H9 (cell line): ENCODE measurements at places on chromosomes 1 and 21.

DNA sequence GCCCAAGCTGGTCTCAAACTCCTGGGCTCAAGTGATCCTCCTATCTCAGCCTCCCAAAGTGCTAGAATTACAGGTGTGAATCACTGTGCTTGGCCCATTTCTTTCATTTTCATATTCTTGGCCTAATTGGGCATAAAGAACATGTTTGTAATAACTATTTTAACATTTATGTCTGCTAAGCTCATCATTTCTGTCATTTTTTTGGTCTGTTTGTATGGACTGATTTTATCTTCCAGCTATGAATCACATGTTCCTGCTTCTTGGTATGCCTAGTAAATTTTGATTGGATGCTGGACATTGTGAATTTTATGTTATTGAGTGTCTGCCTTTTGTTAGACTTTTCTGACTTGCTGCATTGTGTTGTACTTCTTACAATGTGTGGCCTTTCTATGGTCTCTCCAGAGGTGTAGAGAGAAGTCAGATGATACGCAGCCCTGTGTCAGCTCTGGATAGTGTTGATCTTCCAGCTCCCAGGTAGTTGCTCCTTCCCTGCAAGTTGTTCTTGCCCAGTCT lies 39.0 kb upstream of the PPM1J start:
- no peak for DNase-seq

DNA sequence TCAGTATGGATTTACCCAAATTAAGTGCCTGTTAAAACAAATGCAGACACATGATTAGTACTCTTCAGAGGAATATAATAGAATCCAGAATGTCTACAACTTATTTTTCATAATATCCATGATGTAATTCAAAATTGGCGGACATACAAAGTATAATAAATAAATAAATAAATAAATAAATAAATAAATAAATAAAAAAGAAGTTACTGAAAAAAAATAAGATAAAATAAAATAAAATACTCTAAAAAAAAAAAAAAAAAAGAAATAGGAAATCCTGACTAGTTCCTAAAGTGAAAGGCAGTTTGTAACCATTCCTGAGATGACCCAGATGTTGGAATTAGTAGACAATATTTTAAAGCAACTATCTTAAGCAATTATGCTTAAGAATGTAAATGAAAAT lies 219.0 kb upstream of the SPAG17 start:
- no peak for DNase-seq

GRCh38 chr1:63448731-63449246 lies 74.2 kb downstream of the ITGB3BP start:
- DNase-seq = no peak

GRCh38 chr1:28378906-28379305 lies 9.4 kb downstream of the PHACTR4 start:
- DNase-seq = no peak

- no peak for DNase-seq
These were observed 21.1 kb downstream of the SNAP47 start for GRCh38 chr1:227756172-227756959.

GRCh38 chr1:212773011-212773410 lies 18.6 kb downstream of the NSL1 start:
- DNase-seq = no peak

DNA sequence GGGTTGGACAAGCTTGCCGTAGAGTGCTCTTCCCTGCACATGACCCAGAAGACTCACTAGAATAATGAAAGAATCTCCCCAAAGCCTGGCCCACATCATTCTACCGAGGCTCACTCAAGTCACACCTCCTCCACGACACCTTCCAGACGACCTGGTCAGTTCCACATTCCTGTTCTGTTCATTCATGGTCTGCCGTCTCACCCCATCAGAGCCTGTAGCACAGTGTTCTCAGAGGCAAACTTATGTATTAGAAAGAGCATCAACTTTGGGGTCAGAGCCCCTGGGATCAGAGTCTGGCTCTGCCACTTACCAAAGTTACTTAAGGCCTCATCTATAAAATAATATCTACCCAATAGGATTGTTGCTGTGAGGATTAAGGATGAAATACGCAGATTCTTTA lies 7.5 kb downstream of the OLFML3 start:
- no peak for DNase-seq

DNA sequence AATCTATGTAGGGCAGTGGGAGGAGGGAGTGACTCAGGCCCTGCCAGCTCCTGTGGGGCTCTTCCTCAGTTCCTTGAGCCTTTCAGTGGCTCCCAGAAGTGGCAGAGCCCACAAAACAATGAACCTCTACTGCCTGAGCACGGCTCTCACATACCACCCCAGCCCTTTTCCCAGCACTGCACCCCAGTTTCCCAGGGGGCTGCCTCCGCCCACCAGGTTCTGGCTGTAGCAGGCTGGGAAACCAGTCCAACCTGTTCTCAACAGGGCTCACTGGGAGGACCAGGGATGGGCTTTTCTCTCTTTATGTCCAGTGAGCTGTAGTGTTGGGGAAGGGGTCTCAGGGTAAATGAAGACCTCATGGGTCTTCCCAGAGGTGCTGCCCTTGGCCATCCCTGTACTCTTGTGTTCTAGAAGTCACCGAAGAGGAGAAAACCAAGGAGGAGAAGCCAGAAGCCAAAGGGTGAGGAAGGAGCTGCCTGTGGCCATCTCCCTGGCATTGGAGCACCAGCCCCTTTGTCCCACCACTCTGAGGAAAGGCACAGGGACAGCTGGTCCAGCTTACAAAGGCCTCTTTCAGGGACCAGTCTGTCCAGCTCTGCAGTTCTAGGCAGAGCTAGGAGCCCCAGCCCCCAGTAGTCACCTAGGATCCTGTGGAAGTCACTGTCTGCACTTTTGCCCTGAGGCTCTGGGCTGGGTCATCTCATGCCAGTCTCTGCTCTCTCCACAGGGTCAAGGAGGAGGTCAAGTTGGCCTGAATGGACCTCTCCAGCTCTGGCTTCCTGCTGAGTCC lies 3.5 kb downstream of the MARCKSL1 start:
- DNase-seq = no peak

- DNase-seq = no peak
These were observed 92.3 kb upstream of the TARDBP start for GRCh38 chr1:10920063-10920626.

DNA sequence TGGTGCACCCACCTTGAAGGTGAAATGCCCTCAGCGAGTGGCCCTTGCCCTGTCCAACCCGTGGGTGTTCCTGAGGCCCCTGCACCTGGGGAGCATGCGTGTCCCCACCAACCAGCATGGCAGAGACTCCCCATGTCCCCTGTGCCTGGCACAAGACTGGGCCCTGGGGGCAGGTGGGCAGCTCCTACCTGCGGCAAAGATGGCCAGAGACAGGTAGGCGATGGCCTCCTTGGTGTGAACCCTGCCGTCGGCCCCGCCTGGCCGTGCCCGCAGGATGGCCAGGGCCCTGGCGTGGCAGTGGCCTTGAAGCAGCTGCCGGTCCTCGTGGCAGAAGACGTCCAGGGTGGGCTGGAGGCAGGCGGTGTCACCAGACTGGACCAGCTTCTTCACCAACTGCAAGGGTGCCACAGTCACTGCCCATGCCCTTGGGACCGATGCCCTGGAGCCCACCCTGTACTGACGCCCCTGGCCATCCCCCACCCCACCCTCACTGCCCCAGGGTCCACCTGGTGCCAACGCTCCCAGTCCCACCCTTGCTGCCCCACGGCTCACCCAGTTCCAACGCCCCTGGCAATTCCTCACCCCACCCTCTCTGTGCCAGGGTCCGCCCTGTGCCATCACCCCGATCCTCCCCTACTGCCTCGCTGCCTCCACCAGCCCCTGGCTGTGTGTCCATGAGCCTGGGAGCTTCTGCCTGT lies 15.7 kb downstream of the TTC34 start:
- no peak for DNase-seq

DNA sequence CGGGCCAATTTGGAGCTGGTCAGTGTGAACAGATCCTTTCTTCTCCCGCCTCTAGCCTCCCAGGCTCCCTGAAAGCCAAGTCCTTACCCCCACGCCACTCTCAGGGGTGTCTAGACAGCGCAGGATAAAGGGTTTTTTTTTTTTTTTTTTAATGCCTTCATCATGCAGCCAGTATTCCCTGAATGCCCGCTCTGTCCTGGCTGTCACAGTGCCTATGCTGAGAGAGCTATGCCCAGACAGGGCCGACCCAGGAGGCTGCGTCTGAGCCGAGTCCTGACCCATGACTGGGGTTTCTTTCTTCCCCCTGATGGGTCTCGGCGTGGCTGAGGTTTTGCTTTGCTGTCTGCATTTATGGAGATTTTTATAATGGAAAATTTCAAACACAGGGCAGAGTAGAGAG lies 18.3 kb downstream of the SPSB1 start:
- DNase-seq = no peak

DNA sequence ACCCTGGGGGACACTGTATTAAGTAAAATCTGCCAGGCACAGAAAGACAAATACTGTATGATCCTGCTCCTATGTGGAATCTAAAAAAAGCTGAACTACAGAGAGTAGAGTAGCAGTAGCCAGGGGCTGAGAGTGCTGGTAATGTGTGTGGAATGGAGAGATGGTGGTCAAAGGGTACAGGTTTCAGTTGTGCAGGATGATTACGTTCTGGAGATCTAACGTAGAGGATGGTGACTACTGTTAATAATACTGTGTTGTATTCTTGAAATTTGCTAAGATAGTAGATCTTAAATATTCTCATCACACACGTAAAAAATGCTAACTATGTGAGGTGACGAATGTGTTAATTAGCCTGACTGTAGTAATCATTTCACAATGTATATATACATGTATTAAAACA lies 39.8 kb upstream of the GNG4 start:
- no peak for DNase-seq

- DNase-seq = no peak
These were observed 2.8 kb downstream of the PEA15 start for GRCh38 chr1:160207771-160208556.

- DNase-seq = no peak
These were observed 250.9 kb downstream of the MATN1 start for GRCh38 chr1:30472526-30472925.

GRCh38 chr1:26729633-26730032 lies 33.8 kb downstream of the ARID1A start:
- DNase-seq = no peak

- no peak for DNase-seq
These were observed 19.5 kb downstream of the RRP1 start for GRCh38 chr21:43808832-43809251.

- DNase-seq = no peak
These were observed 6.9 kb upstream of the TMEM269 start for GRCh38 chr1:42777852-42778251.

DNA sequence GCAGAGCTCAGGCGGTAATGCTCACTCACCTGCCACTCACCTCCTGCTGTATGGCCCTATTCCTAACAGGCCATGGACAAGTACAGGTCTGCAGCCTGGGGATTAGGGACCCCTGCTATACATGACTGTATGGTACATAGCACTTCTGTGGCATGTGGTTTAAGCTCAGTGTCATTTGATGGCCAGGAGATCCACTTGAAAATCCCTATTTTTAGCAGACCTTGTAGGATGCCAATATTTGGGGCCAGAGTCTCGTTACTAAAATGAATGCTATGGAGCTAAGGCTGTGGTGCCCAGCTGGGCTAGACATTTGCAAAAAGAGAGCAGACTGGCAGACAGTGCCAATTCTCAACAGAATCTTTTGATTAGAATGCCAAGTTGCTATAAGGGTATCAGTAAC lies 1.7 kb upstream of the ANGPTL7 start:
- DNase-seq = no peak

DNA sequence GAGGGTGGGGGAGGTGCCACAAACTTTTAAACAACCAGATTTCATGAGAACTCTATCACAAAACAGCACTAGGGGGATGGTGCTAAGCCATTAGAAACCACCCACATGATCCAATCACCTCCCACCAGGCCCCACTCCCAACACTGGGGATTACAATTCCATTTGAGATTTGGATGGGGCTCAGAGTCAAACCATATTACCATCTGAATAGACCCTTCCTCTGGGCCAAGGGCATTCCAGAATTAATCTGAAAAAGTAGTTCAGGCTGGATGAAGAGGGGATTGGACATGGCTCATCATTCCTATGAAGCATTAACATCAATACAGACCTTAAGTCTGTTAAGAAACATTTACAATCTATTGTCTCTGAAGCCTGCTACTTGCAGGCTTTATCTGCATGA lies 149.9 kb upstream of the DNAH14 start:
- no peak for DNase-seq

DNA sequence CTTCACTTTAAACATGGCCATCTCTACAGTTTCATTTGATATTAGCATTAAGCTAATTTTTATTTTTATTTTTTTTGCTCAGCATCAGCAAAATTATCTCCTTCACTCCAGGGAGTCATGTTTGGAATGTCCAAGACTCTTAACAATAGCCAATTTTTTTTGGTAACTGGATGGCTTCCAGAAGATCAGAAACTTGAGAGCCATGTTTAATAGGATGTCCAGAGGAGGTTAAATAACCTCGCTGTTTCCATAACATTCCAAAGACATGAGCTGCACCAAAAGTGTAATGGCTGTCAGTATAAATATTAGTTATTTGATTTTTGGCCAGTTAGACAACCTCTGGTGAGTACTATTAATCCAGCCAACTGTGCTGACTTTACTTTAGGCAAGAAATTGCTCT lies 80.7 kb downstream of the DNTTIP2 start:
- DNase-seq = no peak

DNA sequence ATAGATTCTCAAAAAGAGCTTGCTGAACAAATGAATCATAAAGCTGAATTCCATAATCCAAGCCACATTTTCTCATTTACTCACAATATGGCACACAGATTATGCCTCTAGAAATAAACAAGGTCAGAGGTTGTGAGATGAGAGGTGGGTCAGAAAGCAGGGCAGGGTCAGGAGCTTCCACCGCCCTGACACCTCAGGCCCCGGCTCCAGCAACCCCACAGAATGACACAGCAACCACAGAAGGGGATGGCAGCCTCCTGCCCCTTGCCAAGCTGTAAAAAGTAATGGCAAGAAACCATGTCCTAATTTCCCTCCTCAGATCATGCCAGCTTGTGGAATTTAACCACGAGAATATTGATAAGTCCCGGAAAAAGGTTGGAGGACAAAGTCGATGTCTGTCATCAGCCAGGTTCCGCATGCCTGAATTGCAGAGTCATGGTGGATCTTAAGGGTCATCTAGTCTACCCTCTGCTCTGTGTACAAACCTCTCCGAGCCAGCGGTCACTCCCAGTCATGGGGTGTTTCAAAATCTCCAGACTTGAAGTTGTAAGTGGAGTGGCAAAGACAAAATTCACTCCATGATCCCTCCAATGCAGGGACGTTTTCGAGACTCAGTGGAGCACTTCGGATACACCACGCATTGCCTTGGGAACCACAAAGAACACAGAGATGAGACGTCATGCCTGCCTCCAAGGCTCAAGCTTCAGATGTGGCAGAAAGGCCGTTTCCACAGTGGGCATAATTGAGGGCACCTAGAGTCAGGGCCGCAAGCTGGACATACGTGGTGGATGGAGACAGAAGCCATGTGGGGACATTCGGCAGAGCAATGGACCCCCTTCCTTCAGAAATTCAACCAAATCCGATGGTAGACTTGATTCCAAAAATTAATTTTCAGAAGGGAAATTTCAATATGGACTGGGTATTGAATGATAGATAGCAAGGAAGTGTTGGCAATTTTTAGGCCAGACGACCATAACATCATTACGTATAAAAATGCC lies 254.0 kb downstream of the TOMM20 start:
- DNase-seq = no peak

- no peak for DNase-seq
These were observed 25.6 kb upstream of the IER5 start for GRCh38 chr1:181062836-181063428.
